ENCODE measurements at places on chromosomes 4 and X.

DNA sequence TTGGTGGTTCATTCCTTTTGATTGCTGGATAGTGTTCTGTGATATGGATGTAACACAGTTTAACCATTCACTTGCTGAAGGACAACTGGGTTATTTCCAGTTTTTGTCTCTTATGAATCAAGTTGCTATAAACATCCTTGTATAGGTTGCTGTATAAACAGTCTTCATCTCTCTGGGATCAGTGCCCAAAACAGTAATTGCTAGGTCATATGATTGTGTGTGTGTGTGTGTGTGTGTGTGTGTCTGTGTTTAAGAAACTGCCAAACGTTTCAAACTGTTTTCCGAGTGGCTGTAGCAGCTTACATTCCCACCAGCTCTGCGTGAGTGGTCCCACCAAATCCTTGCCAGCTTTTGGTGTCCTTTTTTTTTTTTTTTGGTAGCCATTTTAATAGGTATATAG, 60.4 kb downstream of the F11 start:
- DNase-seq, result no peak

GRCh38 chr4:86403575-86403974, 43.7 kb upstream of the MAPK10 start:
- no peak for DNase-seq

GRCh38 chr4:183185018-183185417, 86.0 kb downstream of the WWC2 start:
- no peak for DNase-seq

- no peak for DNase-seq
Measured at GRCh38 chrX:100819534-100819836, 706 bp upstream of the CSTF2 start.

DNA sequence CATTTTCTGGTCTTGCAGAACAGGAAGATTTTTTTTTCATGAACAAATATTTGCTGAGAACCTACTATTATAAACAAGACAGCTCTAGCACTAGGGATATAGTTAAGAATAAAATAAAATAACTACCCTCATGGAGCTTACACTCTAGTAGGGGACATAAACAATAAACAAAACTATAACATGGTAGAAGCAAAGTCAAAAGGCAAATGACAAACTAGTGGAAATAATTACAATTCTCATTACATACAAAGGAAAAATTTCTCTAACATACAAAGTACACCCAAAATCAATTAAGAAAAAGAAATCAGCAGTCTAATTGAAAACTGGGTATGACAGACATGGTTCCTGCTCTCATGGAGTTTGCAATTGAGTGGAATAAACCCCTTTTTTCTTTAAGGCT, 32.0 kb downstream of the VSIG4 start:
- no peak for DNase-seq

GRCh38 chr4:87012265-87012953, 77.6 kb downstream of the AFF1 start:
- DNase-seq, result no peak

GRCh38 chrX:39850630-39851152, 247.1 kb downstream of the BCOR start:
- no peak for DNase-seq

DNA sequence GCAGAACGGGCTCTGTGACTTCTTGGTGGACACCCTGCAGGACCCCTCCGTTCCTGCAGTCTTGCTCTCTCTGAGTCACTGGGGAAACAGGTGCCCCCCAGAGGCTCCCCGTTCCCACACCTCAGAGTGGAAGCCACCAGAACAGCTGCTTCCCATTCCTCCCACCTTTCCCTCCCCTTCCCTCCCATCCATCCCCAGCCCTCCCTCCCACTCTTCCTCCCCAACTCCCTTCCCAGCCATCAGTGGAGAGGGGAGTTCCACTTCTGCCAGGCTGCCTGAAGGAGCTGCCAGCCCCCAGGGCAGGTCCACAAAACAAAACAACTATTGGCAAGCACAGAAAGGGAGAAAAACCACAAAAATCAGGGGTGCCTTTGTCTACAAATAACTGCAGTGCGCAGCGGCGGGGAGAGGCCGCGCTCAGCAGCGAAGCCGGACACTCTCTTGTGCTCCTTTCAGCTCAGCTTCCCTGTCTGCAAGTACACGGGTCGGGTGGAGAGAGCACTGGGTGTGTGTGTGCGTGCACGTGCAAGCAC, 8.1 kb downstream of the SSR4 start:
- no peak for DNase-seq

- no peak for DNase-seq
Measured at GRCh38 chr4:53694666-53695065, 103.4 kb upstream of the LNX1 start.

DNA sequence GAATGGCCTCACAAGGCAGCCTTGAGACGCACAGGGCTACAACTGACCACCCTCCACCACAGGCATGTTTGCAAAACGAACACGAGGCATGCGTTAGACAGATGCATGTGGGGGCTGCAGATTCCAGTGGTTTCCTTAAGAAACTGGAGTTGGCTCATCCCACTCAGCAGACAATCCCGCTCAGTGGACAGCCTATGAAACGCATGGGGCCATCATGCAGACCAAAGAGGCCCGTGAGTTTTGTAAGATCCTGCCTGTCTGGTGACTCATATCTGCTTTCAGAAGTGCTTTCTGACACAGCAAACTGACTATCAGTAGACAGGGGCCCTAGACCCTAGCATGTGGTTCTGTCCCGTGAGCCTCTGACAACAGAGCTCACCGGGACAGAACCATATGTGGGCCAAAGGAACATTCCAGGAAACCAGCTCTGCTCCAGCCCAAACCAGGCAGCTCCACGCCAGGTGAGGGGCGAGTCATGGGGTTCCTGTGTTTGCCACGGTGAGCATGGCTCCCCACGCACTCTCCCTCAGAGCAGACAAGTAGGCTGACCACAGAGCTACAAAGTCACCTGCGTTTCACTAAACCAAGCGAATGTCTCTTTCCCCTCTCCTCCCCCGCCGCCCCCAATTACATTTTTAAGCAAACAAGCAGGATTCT, 74.4 kb downstream of the MTMR1 start:
- DNase-seq, result no peak

DNA sequence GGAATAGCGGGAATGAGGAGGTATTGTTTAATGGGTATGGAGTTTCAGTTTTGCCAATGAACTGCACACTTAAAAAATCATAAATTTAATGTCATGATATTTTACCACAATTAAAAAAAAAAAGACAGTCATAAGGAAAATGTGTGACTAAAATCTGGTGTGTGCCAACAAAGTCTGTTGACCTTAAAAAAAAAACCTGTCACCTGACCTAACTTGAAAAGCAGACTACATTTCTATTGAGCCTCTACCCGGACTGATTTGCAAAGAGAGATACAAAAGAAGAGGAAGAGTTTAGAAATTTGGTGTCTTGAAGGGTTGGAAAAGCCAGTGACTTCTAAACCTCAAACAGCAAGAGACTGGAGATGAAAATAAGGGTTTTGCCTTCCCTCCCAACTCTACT, 48.4 kb downstream of the TMEM150C start:
- no peak for DNase-seq

DNA sequence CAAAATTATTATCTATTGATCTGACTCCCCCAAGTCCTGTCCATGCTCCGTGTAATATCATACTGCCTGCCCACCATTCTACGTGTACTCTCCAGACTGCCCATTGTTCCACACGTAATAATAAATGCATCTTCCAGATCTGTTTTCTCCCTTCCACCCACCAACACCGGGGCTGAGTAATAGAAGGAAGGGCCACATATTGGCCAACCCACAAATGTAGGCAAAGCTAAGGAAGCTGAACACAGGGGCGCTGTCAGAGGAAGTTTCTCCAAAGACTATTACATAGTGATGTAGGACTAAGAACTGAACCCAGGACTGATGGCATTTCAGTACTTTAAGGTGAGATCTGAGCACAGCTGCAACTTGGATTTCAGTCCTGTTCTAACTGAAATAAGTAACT, 135.8 kb upstream of the GUCY1A1 start:
- no peak for DNase-seq

GRCh38 chr4:145984563-145984962, 45.9 kb upstream of the ZNF827 start:
- no peak for DNase-seq

GRCh38 chr4:14783011-14783877, 219.0 kb upstream of the CPEB2 start:
- DNase-seq, result no peak

DNA sequence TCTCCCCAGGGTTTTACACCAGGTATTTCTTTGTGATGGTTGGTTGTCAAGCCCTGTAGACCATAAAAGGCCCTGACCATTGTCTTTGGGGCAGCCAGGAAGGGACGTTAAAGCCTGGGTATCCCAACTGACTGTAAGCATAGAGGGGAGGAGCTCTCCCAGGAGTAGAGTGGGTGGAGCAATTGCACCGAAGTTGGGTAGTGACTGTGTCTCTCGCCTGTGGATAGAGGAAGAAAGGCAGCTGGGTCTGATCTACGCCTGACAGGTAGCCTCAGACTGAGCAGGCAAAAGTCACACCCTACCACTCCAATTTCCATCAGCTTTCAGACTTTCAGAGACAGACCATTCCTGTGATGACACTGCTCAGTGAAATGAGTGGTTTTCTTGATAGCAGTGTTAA, 123.3 kb downstream of the KLHL8 start:
- DNase-seq, result no peak

- no peak for DNase-seq
Measured at GRCh38 chr4:90515191-90515590, 388.0 kb downstream of the CCSER1 start.

- DNase-seq, result no peak
Measured at GRCh38 chrX:154409222-154409871, at the start of gene DNASE1L1. TSS of gene DNASE1L1 (minus strand) at chrX:154409254. CDS start at chrX:154405568, 3,686 bp downstream.

GRCh38 chr4:182827954-182828353, 89.2 kb downstream of the DCTD start:
- no peak for DNase-seq

- DNase-seq, result no peak
Measured at GRCh38 chrX:3256868-3257267, 89.6 kb downstream of the MXRA5 start.

- no peak for DNase-seq
Measured at GRCh38 chrX:25544641-25545040, 528.9 kb upstream of the ARX start.

GRCh38 chrX:4825550-4825949, 1112.1 kb upstream of the PRKX start:
- no peak for DNase-seq

GRCh38 chr4:25875281-25875745, 12.5 kb upstream of the SEL1L3 start:
- no peak for DNase-seq

DNA sequence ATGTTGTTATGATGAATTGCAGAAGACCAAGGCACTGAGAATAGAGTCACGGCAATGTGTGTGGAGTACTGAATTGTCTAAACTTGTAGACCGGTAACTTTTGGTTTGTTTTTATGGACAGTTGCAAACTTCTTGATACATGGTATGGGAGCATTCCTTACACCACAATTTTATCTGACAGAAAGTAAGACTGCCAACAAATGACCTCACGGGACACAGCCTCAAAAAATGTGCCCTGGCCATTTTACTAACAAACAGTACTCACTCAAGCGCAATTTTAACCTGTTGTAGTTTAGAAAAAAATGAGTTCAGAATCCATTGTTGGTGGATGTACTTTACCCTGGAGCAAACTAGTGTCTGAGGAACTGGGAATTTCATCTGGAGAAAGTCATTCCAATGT, 321.2 kb downstream of the CAMK2D start:
- DNase-seq, result no peak

- no peak for DNase-seq
Measured at GRCh38 chrX:133373386-133374079, 41.8 kb downstream of the GPC4 start.

GRCh38 chrX:129654652-129655546, at the start of gene APLN:
TSS of gene APLN (minus strand) at chrX:129654956. CDS start at chrX:129654630, 326 bp downstream.
- peak; percentile 46 for DNase-seq

DNA sequence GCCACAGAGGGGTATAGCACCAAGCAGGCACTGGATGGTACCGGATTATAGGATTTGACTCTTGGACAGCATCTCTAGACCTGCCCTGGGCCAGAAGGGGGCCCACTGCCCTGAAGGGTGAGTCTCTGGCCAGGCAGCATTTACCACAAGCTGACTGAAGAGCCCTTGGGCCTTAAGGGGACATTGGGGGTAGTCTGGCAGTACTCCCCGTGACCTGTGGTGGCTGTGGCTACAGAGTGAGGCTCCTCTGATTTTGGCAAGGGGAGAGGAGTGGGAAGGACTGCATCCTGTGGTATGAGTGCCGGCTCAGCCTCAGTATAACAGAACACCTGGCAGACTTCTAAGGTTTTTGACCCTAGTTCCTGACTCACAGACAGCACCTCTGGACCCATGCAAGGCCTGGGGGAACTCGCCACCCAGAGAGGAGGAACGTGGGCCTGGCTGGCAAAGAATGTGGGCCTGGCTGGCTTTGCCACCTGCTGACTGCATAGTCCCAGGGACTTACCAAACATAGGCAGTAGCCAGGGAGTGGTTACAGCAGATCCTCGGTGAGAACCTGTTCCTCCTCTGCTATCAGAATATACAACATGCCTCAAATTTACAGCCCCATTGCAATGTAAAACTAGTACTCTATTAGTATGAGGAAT, 48.1 kb downstream of the ABCB7 start:
- DNase-seq, result no peak

DNA sequence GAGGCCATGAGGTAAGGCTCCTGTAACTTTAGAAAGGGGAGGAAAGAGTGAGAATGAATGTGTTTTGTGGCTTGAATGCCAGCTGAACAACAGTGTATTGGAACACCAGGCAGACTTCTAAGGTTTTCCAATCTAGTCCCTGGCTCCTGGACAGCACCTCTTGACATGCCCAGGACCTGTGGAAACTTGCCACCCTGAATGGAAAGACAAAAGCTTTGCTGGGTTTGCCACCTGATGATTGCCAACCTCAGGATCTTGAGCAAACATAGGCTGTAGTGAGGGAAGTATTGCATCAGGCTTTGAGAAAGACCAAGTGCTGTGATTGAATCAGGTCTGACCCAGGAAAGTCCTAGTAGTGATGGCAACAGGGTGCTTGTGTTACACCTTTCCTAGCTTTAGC, 1393.1 kb upstream of the DIAPH2 start:
- no peak for DNase-seq

DNA sequence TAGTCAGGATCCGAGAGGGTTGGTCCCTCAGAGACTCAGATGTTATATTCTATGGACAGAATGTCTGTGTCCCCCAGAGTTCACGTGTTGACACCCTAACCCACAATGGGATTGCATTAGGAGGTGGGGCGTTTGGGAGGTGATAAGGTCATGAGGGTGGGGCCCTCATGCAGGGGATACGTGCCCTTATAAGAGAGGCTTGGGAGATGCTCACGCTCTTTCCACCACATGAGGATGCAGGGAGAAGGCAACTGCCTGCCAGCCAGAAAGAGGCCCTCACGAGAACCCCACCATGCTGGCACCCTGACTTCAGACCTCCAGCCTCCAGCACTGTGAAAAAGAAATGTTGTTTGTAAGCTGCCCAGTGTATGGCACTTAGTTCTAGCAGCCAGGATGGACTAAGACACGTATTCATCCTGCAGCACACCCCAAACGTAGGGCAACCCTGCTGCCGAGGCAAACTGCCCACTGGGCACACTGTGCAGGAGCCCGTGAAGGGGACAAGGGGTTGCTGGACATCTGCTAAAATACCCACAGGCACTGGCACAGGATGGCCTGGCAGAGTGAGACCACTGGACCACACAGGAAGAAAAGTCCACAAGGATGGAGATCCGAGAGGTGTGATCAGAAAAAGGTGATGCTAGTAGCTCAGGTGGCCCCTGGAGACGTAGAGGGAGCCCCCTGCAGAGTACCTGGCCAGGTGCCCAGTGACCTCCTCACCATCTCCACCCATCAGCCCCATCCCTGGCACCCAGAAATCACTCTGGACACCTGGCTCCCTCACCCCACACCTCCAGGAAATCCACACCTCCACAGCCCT, 62.7 kb downstream of the HTRA3 start:
- no peak for DNase-seq

GRCh38 chr4:175509320-175509719, 302.7 kb downstream of the GPM6A start:
- no peak for DNase-seq

- no peak for DNase-seq
Measured at GRCh38 chr4:137754652-137755471, 222.6 kb upstream of the PCDH18 start.

Data from NCI-H345 (cell line).